ENCODE measurements at places on chromosomes 11 and 22. TPM values are rescaled to one million over a fixed set of nuclear protein-coding genes. Genes with fewer than 3 reads are reported as not detected.

PRG3 gene
- not detected for total RNA-seq

SLC29A2 gene
- total RNA-seq: 56.4 TPM

KCNQ1OT1 gene
- 3.4 TPM for total RNA-seq

CARD16 gene
- not detected for total RNA-seq
